SK-N-DZ (cell line): ENCODE measurements at places on chromosomes 1 and 21.
A peak's percentile ranks its signal among the peaks of the same experiment; 100 is the strongest.

- DNase-seq: peak; percentile 65
Measured at GRCh38 chr1:113534875-113535274, 144.6 kb downstream of the MAGI3 start.

DNA sequence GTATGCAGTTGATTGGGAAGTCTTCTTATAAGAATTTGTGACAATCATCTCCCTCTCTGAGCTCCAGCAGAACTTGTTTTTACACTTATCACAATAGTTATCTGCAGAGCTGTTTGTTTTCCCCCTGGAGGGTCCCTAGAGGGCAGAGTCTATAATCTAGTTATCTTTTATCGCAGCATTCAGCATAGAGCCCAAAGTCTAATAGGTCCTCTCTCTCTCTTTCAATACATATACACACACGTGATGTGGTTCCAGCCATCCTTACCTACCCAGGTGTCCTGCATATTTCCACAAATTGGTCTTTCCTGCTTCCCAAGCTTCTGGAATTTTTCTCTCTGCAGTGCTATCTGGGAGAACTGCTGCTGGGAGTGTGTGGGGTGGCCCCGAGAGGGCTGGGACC lies 229.6 kb upstream of the KIAA0040 start:
- DNase-seq: peak; percentile 79

GRCh38 chr1:231606712-231607111 lies 19.9 kb upstream of the DISC1 start:
- DNase-seq: no peak

DNA sequence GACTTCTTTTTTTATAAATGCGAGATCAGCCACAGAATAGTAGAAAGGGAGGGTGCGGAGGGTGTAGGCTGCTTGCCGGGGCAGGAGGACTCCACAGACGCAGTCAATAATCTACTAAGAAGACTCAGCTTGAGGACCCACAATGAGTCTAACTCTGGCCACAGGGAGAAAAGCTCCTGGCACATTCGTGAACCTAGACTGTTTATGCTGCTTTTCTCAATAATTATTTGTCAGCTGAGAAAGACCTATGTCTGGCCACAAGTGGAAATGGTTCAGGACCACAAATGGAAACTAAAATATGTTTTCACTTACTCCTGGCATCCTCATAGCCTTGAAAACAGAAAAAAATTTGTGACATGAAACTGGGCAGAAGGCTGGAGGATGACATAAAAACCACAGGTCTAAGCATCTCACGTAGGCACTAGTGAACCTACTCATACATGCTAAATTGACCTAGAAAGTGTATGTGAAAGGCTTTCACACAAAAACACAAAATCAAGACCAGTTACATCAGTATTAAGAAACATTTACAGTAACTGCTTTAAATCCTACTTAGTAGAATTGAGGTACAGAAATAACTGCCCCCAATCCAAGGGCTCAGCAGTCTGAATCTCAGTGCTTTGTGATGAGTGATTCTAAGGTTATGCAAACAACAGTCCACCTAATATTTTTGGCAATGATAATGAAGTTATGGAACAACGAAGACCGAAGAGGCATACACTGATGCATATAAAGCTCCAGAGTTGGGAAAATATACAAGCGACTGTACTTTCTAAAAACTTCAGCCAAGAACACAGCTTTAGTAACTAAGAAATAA lies 159.5 kb downstream of the SLC45A1 start:
- no peak for DNase-seq

DNA sequence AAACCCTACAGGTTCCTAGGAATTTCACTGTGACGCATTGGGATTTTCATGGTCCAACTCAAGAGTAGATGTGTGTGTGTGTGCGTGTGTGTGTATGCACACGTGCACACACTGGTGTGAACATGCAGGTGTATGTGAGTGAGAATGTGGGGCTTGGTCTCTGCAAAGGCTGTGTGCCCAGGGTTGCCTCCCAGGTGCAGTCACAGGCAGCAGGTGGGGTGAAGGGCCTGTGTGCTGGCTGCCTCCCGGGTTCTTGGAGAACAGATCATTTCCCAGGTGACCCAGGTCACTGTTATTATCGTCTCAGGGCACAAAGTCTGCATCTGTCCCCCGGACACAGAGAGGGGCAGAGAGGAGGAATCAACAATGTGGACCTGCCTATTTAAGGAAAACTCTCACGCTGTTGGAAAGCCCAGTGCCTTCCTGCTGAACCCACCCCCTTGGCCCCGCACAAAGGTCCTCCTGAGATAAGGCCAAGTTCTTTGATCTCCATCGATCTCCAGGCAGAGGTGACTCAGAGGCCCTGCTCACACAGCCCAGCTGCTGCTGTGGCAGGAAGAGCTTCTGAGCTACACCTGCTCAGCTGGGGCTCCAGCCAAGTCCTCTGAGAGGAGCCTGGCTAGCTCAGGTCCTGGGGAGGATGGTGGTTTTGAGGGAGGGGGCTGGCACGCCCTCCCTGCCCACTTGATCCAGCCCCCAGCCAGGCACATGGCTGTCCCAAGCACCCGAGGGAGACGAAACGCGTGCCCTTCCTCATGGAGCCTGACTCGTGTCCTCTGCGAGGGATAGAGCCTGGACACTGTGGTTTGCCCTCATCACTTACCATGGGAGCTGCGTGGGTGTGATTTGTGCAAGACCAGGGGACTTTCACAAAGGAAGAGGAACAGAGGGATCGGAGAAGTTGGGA lies 134.0 kb upstream of the ARHGEF16 start:
- DNase-seq: no peak

GRCh38 chr21:43269440-43269839 lies 100.6 kb downstream of the CRYAA start:
- DNase-seq: no peak

DNA sequence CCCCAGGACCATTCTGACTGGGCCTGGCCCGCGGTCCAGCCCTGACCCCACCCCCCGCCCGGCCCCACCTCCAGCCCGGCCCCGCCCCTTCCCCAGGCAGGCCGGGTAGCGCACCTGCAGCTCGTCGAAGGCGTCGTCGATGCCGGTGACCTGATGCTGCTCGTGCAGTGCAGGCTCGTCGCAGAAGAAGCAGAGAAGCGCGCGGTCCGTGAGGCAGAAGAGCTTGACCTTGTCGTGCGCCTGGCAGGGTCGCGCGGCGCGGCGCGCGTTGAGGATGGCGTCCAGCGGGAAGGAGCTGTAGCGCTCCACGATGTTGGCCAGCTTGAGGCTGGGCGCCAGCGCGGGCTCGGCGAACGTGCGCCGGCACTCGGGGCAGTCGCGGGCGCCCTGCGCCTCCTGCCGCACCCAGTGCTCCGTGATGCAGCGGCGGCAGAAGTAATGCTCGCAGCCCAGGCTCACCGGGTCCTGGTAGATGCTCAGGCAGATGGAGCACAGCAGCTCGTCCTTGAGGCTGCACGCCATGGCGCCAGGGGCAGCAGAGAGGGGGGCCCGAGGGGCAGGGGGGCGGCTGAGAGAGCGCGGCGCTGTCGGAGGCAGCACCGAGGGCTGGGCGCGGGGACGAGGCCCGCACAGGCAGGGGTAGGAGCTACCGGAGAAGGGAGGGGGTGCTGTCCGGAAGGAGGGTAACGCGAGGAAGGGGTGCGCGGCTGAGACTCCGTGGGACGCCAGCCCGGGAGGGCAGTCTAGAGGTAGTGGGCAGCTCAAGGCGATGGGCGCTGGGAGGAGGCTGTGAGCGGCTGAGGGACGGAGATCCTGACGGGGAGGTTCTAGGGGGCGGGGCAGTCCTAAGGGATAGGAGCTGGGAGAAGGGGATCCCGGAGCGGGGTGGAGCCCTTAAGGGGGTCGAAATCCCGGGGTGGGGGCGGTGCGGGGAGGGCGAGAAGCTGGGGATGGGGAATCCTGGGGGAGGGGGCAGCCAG lies 642 bp downstream of the TRIM62 start:
- peak; percentile 81 for DNase-seq

DNA sequence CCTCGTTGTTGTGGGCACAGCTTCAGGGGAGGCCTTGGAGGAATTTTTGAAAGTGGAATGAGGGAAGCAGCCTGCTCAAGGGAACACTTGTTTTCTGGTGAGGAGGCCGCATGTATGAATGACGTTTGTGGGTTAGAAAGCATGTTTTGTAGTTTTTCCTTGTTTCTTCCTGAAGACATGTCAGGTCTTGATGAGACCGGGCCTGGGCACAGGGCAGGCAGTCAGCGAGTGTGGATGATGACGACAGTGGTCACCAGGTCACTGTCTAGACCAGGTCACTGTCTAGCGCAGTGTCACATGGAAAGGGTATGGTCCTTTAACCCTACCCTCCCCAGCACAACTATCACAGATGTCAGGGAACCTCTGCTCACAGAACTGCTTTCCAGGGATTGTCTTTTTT lies 7.3 kb downstream of the PSEN2 start:
- no peak for DNase-seq

DNA sequence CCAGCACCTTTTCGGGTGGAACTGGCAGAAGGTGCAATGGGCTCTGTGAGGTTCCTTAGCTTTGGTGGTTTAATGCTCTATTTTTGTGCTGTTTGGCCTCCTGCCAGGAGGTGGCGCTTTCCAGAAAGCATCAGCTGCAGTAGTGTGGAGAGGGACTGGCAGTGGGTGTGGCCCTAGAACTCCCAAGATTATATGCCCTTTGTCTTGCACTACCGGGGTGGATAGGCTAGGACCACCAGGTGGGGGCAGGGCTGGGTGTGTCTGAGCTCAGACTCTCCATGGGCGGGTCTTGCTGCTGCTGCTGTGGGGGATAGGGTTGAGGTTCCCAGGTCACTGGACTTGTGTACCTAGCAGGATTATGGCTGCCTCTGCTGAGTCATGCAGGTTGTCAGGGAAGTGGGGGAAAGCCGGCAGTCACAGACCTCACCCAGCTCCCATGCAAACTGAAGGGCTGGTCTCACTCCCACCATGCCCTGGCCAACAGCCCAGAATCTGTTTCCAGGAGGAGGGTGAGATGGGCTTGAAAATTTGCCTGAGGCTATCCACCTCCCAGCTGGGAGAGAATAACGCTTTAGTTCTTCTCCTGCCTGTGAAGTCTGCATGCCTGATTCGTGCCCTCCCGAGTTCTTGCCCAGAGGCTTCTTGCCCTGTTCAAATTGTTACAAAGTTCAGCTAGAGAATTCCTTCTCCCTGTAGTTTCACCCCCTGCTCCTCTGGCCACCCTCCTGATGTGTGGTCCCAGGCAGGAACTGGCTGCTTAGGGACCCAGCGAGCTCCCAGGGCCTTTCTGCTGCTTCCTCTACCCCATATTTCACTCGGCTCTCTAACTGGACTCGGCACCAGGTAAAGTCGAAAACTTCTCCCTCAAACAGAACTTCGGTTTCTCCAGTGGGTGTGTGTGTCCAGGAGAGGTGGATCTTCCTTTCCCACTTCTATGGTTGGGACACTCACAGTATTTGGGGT lies 76.5 kb upstream of the BTG3 start:
- peak; percentile 18 for DNase-seq

- DNase-seq: no peak
Measured at GRCh38 chr1:26096471-26096870, 15.2 kb upstream of the PDIK1L start.

DNA sequence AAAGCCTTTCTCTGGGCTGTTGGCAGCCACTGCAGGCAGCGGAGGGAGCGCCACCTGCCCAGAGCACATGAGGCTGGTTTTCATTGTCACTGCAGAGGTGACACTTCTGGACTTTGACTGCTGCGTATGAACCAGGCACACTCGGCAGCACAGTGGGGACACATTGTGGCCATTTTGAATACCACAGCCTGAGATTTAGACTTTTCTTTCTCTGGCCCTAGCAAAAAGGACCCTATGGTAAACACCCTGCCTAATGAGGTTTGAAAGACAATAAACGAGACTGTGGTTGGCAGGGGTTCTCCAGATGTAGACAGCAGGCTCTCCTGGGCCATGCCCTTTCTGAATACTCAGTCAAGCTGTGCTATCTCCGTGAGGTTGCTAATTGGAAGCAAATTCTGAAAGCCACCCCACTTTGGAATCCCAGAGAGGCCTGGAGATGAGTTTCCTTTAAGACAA lies 12.0 kb upstream of the KCNE2 start:
- peak; percentile 79 for DNase-seq

DNA sequence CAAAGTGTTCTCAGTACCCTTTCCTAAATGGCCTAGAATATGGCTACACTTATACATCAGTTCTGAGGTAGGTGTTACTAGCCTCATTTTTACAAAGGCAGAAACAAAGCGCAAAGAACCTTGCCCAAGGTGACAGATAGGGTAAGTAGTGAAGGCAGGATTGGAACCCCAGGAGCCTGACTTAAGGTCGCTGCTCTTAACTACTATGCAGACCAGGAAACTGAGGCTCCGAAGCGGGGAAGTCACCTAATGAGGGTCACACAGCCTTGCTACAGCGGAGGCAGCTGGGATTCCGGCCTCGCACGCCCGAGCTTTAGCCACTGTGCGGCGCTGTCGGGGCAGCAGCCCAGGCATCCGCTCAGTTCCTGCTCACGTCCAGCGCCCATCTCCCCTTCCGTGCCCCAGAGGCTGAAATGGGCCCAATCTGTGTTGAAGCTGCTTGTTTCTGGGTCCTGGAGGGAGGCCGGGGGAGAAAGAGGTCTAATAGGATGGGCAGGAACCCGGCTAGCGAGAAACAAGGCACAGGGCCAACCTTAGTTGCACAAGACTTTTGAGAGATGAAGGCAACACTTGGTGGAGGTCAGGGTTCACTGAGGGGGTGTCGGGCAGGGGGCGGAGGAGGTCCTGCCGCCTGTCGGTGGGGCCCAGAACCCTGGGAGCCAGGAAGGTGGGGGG lies 1.4 kb upstream of the FOXD2 start:
- DNase-seq: peak; percentile 52

DNA sequence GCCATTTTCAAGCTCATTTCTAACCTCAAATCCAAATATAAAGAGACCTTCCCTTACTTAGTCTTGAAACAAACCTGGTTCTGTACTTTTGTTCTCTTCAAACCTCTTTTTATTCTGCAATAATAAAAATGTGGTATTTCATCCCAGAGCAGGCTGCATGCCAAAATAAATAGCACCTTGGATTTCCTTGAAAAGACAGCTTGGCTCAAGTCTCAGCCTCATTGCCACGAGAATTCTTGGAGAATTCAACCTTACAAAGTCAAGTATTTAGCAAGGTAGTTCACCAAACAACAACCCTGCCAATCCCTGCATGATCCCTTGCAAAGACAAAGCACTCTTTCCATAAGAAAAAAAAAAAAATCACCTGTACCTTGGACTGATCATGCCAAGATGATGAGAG lies 33.8 kb downstream of the KANK4 start:
- no peak for DNase-seq

DNA sequence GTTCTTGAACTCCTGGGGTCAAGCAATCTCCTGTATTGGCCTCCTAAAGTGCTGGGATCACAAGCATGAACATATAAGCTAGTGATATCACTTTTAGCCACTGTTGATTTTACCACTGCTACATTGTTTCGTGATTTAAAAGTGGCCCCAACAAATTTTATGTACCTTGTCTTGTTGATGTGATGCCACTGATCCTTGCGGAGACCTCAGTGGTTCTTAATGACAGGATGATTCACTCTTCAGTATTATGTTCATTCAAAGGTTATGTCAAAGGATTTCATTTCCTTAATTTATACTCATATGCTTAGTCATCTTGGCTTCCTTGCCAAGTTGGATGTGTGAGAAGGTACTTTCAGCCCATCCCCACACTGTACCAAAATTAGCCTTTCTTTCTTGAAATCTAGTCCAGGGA lies 12.1 kb downstream of the PRKACB start:
- DNase-seq: no peak

GRCh38 chr1:233614173-233614742 lies 352 bp downstream of the KCNK1 start:
- no peak for DNase-seq

GRCh38 chr1:77858725-77859124 lies 29.7 kb upstream of the NEXN start:
- DNase-seq: no peak

- DNase-seq: no peak
Measured at GRCh38 chr1:20474996-20475395, 11.0 kb downstream of the CAMK2N1 start.

- DNase-seq: no peak
Measured at GRCh38 chr21:42790520-42791065, 88.7 kb downstream of the WDR4 start.

GRCh38 chr1:58709540-58710175 lies 9.8 kb upstream of the MYSM1 start:
- DNase-seq: no peak
